Urinary bladder (tissue), 4 donors: ENCODE measurements at places on chromosomes 12 and 14. TPM values are rescaled to one million over a fixed set of nuclear protein-coding genes. Genes with fewer than 3 reads are reported as not detected.

GRCh38 chr12:66044731-66045130, 85.8 kb downstream of the LLPH start:
- DNase-seq = no peak

GRCh38 chr14:100535287-100536120, 51.7 kb downstream of the BEGAIN start:
- DNase-seq = no peak

GRCh38 chr12:122964439-122965257, 1.6 kb downstream of the ABCB9 start:
- no peak for DNase-seq

- DNase-seq = no peak
These were observed 6.8 kb downstream of the TMCC3 start for GRCh38 chr12:94643606-94644005.

GRCh38 chr14:99560922-99561683, 42.9 kb downstream of the CCDC85C start:
- no peak for DNase-seq

Gene KLHL33
- 0.69 TPM for total RNA-seq

Gene PHETA1
- 2.5 TPM for total RNA-seq

DNA sequence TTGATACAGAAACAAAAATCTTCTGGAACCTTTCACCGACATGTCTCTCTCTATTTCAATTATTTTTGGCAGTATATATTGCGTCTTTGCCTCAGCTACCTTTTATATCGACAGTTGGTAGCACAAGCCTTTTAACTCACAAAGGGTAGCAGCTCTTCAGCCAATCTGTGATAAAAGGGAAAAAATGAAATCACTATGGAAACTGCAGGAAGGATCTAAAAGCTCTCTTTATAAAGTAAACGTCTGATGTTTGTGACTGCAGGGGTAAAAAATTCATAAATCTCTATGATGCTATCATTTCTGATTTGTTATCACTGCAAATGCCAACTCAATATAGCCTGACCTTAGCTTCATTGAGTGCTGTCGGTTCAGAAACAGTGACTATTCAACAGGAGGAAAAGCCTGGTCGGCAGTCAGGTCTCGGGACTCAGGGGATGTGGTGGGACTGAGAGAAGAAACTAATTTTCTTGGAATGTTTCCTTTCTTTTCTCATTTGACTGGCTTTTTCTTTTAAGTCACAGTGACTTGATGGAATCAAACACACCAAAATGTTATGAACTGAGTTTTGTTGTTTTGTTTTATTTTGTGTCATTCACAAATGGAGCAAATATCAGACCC, 5.9 kb upstream of the RMST start:
- no peak for DNase-seq

- no peak for DNase-seq
These were observed 173.6 kb downstream of the SEC23A start for GRCh38 chr14:38929416-38929815.

- no peak for DNase-seq
These were observed 14.9 kb upstream of the CCDC60 start for GRCh38 chr12:119319638-119320037.
